ENCODE measurements at places on chromosomes 6 and 20.

DNA sequence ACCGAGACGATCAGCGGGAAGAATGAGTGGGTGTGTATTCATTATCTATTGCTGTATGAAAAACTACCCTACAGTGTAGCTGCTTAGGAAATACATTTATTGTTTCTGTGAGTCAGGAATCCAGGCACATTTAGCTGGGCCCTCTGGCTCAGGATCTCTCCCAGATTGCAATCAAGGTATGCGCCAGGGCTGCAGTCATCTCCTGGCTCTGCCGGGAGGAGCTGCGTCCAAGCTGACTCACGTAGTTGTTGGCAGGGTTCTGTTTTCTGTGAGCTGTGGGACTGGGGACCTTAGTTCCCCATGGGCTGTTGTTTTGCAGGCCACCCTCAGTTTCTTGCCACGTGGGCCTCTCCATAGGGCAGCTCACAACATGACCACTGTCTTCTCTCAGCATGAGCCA lies 68.2 kb upstream of the FUCA2 start:
- no peak for DNase-seq

DNA sequence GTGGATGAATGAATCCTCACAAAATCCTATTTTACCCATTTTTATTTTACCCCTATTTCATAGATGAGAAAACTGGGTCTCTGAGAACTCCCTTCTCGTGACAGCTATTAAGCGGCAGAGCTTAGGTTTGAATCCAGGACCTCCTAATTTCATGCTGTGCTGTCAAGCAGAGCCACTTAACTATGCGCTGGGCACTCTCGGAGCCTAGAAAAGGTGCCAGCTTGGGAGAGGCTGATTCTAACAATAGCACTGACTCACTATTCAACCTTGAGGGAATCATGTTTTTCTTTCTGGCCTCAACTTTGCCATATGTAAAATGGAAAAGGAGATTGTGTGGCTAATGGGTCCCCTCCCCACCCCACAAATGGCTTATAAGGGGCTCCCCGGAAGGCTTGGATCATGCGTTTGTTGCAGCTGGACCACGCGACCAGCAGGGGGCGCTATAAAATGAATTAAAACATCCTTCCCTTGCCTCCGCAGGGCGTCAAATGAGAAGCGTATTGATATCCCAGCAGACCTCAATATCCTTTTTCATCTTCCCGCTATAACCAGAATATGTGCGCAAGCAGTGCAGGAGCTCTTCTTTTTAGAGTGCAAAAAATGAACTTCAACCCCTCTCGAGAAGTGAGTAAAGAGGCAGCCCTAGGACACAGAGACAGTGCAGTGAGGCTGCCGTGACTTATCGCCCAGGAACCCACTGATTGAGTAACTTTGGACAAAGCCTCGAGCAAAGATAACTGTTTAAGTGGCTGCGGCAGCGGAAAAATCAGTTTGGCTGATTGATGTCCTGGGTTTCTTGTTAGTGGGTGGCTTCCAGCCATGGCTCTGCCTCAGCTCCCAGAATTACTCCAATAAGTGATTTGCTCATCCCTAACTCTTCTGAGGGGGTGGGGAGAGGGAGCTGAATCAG lies 12.8 kb upstream of the PDYN start:
- peak; percentile 30 for DNase-seq

DNA sequence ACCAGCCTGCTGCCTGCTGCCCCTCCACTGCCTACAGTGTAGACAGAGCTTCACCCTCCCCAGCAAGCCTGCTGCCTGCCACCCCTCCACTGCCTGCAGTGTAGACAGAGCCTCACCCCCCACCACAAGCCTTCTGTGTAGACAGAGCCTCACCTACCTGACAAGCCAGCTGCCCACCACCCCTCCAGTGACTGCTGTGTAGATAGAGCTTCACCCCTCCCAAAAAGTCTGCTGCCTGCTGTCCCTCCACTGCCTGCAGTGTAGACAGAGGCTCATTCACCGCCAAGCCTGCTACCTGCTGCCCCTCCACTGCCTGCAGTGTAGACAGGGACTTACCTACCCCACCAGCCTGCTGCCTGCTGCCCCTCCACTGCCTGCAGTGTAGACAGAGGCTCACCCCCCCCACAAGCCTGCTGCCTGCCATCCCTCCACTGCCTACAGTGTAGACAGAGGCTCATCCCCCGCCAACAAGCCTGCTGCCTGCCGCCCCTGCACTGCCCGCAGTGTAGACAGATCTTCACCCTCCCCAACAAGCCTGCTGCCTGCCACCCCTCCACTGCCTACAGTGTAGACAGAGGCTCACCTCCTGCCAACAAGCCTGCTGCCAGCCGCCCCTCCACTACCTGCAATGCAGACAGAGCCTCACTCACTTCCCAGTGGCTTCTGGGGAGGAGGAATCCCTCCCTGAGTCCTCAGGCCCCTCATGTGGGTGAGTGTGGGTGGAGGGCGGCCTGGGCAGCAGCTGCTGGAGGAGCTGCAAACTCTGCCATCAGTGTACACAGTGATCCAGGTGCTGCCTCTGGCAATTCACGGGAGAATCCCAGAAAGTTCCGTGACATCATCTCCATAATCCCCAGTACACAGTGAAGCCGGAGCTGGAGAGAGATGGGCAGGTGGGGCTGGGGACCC lies 140.9 kb downstream of the DLL1 start:
- no peak for DNase-seq

- no peak for DNase-seq
These were observed 1.9 kb downstream of the SNX5 start for GRCh38 chr20:17966432-17967310.

GRCh38 chr6:111653434-111653833 lies 47.8 kb upstream of the TRAF3IP2 start:
- DNase-seq: no peak

All from CD4-positive, alpha-beta T cell treated with Interleukin-17A for 4 hours (primary cell).